Kidney glomerular epithelial cell (primary cell): ENCODE measurements at places on chromosomes 3 and 15.
A peak's percentile ranks its signal among the peaks of the same experiment; 100 is the strongest.

DNA sequence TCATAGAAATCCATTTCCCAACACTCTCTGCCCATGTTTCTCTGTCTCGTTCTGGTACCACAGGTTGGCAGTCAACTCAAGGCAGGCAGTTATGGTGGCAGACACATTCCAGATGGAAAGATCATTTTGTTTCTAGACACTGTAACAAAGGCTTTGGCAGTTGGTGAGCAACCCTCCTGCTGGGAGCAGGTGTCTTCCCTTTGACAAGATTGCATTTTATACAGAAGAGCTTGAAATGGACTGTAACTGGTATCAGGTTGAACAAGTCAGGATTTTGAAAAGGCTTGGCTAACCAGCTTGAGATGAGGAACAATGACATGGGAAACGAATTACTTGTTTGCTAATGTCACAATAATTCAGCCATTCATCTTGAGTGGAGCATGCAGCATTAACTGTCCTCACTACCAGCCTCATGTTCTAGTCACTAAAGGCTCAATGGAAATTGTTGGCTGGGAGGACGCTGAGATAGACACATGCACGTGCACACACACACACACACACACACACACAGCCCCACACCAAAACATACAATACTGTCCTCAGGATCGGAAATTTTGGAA, 170.0 kb downstream of the SEMA6D start:
- no peak for DNase-seq

DNA sequence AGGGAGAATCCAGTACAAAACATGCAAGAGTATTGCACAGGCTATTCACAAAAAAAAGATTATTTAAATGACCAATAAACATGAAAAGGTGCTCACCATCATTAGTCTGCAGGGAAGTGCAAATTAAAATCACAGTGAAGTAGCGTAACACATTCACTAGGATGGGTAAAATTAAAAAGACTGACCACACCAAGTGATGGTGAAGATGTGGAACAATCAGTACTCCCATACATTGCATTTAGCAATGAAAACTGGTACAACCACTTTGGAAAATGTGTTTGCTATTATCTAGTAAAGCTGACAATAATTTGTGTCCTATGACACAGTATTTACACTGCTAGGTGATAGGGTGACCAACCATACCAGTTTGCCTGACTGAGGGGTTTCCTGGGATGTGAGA, 26.4 kb downstream of the MESP1 start:
- DNase-seq, result no peak

DNA sequence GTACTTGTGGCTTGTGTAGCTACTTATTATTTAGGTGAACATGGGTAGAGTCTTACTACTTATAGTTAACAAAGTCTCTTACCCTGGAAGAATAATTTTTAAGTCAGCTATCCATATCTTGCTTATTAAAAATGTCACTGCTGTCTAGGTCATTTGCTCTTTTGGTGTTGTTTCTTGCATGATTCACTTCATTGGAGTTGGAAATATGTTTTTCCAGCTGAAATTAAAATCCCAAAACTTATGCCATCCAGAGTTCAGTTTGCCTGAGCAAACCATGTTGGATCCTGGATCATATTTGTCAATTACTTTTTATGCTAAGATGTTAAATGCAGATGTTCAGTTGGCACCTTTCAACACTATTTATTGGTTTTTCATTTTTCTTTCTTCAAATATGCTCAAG, 421.0 kb upstream of the RBMS3 start:
- no peak for DNase-seq

GRCh38 chr15:38991701-38992100, 427.1 kb upstream of the RASGRP1 start:
- DNase-seq, result peak; percentile 81

DNA sequence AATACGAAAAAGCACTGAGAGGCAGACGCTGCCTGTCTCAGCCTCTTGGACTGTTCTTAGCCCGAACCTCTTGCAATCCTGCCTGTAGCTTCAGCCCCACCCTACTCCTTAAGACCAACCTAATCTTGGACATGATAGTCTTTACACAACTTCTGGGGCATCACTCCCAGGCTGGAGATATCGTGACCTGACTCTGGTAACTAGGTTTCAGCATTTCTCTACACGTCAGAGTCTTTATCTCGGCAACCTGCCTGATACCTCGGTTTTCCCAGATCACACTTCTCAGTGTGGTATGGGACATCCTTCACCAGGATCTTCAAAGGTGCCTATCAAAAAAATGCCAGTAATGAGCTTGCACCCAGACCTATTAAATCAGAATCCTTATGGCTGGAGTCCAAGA, 590.2 kb upstream of the KCNMB2 start:
- no peak for DNase-seq

GRCh38 chr3:42686832-42687650, 1.7 kb downstream of the KLHL40 start:
- no peak for DNase-seq

DNA sequence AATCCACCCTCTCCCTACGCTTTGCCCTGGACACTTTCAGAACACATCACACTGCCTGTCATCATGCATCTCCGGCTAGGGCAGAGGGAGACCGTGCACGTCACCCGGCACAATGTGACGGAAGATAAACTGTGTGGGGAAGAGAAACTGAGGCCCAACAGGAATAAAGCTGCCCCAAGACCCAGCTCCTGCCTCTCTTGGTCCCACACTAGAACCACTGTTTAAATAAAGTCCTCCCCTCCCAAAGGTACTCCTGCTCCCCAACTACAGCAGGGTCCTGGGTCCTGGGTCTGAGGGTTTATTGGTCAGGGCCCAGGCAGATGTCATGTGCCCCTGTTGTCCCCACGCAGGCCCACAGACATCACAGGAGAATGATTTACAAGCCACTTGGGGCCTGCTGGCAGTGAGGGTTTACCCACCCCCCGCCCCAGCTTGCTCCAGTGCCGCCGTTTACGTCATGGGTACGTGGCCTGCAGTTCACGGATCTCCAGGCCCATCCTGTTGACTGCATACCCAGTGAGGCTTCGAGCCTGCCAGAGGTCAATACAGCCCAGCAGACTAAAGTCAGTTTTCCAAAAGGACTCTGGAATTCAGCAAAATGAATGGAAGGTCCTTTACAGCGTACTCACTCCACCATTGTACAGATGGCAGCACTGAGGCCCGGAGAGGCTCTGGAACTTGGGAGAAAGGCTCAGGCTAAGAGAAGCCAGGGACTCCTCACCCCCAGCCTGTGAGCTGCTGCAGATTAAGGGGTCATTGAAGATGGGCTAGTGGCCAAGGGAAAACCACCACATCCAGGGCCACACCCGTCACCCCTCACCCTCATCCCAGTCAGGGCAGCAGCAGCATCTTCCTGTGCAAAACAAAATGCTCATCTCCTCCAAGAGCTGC, 23.2 kb downstream of the ALS2CL start:
- DNase-seq, result no peak

GRCh38 chr3:41204369-41204768, 5.1 kb downstream of the CTNNB1 start:
- DNase-seq, result no peak

- no peak for DNase-seq
Measured at GRCh38 chr15:61299075-61299763, 70.1 kb upstream of the RORA start.

- DNase-seq, result no peak
Measured at GRCh38 chr3:161008086-161008485, 97.1 kb downstream of the B3GALNT1 start.
